ENCODE measurements at places on chromosomes 7 and 10.
A peak's percentile ranks its signal among the peaks of the same experiment; 100 is the strongest.

DNA sequence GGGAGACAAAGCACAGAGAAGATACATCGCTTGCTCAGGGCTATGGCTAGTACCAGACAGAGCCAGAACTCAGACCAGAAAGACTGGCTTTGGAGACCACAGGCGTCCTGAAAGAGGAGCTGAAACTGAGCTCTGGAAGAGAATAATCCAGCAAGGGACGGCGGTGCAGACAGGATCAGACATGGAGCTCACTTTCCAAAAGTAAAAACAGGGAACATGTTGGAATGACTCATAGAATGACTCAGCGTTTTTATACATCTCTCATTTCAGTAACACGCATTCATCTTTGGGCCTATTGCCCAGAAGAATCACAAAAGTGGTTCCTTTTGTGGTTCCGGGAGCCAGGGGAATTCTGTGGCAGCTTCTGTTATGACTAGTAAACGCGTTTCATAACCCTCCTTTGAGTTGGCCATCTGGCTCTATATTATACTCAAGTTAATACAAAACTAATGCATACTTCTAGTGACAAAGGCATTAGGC, 37.2 kb downstream of the PLEKHS1 start:
- no peak for DNase-seq

DNA sequence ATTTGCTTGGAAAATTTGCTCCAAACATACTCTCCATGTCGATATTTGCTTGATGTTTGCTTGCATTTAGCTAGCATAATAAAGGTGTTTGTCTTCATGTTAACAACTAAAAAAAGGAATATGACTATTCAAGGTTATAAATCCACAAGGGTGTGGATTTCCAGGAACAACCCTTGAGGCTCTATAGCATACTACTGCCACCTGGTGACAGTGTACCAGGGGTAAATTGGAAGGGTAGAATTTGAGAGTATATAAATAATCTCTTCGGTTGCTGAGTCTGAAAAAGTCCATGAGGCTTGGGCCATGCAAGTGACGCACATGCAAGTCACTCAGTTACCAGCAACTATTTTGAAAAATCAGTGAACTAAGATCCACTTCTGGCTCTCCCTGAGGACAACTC, 68.4 kb downstream of the SLIT1 start:
- DNase-seq, result no peak

- DNase-seq, result no peak
Measured at GRCh38 chr10:13526948-13527863, 1.6 kb downstream of the BEND7 start.

- DNase-seq, result no peak
Measured at GRCh38 chr7:105820363-105821066, 55.9 kb downstream of the ATXN7L1 start.

GRCh38 chr10:70774810-70775678, 10.1 kb downstream of the TBATA start:
- no peak for DNase-seq

DNA sequence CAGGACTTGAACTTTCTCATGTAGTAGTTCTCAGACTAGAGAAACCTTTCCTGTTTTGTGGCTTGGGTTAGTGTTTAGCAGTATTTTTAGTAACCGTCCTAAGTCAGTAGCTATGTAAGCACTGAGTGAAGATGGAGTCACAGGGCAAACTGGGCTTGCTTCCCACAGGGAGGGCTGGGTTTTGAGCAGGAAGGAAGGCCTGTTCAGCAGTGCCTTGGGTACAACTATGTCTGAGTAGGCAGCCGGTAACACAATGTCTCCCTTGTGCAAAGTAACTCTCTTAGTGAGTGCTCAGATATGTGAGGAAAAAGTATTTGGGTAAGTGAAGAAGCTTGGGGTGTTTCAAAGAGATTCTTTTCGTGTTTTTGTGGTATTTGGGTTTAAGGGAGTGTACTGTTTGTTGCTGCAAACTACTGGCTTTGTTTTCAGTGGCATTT, 96.4 kb downstream of the CCSER2 start:
- DNase-seq, result peak; percentile 10

- DNase-seq, result no peak
Measured at GRCh38 chr7:106110885-106111654, 1.0 kb downstream of the SYPL1 start.

DNA sequence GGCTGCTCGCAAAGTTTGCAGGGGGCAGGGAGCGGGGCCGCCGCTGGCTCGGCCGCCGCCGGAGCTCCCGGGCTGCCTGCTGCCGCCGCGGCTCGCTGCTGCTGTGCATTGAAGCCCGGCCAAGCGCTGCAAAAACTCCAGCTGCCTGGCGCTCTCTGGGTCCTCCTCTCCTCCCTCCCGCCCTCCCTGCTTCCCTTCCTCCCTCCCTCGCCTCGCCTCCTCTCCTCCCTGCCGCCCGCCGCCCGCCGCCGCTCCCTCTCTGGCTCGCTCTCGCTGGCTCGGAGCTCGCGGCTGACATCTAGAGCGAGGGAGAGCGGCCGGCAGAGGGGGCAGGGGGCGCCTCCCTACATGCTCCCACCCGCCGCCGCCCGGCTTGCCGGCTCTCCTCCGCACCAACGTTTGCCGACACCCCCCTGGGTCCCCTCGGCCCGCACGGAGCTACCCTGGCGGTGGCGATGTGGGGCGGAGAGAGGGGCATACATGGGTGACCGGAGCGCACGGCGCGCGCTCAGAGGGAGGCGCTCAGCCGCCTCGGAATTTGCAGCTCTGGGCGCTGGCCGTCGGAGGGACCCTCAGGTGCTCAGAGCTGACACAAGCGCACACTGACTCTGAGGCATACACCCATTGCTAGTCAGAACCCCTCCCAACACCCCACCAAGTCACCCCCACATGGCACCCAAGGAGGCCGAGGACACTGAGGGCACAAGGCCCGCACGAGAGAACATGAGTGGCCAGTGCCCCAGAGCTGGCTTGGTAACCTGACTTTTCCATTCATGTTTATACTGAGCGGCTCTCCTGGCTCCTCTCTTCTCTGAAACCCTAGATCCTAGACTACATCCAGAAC, 1.2 kb upstream of the PLXNA4 start:
- peak; percentile 87 for DNase-seq

DNA sequence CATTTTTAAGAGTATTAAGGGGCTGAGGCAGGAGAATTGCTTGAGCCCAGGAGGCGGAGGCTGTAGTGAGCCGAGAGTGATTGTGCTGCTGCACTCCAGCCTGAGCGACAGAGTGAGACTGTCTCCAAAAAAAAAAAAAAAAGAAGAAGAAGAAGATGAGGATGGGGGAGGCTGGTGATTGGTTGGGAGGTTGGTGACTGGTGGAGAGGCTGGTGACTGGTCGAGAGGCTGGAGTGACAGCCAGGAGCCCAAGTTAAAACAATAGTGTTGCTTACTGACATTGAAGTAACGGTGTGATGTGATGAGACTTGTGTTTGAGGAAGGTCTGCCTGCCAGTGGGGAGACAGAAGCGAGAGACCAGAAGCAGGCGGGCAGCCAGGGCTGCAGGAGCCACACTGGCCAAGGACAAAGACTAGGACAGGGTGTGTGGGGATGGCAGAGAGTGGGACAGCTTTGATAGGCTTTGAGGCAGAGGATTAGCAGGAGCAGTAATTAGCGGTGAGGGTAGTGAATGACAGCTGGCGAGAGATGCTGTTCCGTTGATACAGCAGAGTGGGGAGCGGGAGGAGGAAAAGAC, 4.9 kb downstream of the SRRT start:
- no peak for DNase-seq

GRCh38 chr7:149375234-149376008, 85.4 kb downstream of the ZNF777 start:
- no peak for DNase-seq

Measured in nephron progenitor cell (in vitro differentiated cells).